ENCODE measurements at places on chromosomes 5 and 9.

GRCh38 chr5:14039063-14039462 is 94.6 kb upstream of the DNAH5 start:
- no peak for DNase-seq

GRCh38 chr5:34686762-34687268 is 30.7 kb downstream of the RAI14 start:
- peak; percentile 27 for DNase-seq

DNA sequence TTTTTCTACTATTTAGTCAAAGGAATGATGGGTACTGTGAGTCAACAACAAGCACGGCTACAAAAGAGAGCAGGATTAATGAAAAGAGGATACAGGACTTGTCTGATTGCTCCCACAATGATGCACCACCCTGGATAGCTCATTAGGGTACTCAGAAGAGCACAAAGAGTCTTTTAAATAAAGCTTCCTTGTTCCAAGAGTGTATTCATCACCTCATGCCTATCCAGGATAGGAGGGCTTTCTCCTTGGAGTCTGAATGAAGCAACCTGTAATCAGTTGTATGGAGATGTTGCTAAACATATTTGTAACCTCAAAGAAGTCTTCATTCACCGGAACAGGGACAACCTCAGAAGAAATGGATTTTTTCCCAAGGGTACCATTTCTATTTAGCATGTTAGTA is 219.5 kb upstream of the TMEM161B start:
- no peak for DNase-seq

GRCh38 chr9:125540497-125540896 is 166.5 kb downstream of the MAPKAP1 start:
- no peak for DNase-seq

DNA sequence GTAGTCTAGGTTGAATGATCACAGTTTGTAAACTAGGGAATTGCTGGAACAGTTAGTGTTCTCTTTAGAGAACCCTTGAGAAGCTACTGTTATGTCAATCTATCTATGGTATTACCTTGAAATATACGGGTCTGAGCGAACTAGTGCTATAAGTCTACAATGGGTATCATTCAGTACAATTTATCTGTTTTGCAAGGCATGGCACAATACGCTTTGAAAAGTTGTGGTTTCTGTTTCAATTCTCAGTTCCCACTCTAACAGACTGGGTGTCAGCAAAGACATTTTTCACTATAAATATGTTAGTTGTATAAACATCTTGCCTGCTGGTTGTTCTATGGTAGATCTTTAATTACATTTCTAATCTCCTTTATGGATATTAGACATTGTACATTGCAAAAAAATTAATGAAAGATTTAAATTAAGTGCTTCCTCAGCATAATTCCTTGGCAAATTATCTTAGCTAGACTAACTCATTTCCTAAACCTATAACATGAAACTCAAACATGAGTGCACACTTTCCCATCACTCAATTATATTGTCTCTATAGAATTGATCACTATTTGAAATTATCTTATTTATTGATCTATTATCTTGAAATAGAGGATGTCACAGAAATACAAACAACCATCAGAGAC is 24.9 kb upstream of the SLCO6A1 start:
- no peak for DNase-seq

DNA sequence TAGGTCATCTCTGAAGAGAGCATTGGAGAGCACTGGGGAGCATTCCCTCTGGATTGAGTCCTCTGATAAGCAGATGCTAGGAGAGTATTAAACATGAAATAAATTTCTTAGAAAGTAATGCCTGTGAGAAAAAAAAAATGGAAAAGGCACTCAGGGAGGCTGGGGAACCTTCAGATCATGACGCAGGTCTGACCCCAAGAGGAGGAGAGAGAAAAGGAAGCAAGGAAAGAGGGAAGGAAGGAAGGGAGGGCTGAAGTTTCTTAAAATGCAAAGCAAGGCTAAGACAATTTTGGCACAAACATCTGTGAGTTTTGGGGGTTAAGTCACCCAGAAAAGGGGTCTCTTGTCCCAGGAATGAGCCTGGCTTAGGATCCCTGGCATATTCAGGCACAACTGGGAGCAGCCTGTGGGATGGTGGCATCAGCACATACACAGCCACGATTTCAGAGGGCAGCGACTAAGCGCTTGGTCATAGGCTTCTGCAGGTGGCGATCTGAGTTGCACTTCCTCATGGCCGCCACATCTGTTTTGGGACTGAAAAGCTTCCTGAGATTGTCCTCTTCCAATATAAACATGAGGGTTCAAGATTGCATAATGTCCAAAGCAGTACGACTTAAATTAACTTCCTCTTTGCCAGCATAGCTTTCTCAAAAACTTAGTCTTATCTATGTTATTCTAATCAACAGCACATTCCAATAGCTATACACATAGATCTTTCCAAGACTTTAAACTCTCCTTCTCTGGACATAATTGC is 692.7 kb downstream of the DNAH5 start:
- DNase-seq: peak; percentile 16

- no peak for DNase-seq
Observed at GRCh38 chr9:93092251-93092991, 3.6 kb upstream of the CARD19 start.

DNA sequence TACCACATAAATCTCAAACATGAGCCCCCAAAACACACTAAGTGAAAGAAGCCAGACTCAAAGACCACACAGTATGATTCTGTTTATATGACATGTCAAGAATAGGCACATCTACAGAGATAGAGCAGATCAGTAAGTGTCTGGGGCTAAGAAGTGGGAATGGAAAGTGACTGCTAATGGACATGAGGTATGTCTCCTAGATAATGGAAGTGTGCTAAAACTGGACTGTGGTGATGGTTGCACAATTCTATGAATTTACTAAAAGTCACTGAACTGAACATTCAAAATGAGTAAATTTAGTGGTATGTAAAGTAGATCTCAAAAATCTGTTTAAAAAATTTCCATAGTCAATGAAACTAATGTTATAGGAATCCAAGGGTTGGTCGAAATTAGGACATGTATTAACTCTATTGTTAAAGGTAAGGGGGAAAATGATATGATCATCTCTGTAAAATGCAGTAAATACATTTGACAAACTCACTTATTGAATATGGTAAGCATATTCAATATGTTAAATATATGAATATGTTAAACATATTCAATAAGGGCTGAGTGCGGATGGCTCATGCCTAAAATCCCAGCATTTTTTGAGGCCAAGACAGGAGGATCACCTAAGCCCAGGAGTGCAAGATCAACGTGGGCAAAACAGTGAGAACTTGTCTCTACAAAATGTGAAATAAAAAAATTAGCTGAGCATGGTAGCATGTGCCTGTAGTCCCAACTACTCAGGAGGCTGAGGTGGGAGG is 51.7 kb downstream of the NUP155 start:
- DNase-seq: no peak

DNA sequence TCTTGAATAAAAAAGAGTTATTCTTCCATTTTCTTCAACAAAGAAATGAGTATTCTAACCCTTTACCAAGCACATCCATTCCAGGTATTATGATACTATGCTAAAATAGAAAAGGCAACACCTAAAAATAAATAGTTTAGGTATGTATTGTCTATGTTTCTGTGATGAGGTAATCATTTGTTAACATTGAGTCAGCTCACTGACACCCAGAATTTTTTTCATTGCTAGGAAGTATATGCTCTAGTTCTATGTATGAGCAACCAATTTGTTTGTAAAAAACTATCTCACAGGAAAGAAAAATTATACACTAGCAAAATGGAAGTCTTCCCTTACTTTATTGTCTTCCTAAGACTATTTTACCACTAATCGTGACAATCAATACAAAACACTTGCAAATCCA is 615.6 kb upstream of the GRIN3A start:
- DNase-seq: no peak

DNA sequence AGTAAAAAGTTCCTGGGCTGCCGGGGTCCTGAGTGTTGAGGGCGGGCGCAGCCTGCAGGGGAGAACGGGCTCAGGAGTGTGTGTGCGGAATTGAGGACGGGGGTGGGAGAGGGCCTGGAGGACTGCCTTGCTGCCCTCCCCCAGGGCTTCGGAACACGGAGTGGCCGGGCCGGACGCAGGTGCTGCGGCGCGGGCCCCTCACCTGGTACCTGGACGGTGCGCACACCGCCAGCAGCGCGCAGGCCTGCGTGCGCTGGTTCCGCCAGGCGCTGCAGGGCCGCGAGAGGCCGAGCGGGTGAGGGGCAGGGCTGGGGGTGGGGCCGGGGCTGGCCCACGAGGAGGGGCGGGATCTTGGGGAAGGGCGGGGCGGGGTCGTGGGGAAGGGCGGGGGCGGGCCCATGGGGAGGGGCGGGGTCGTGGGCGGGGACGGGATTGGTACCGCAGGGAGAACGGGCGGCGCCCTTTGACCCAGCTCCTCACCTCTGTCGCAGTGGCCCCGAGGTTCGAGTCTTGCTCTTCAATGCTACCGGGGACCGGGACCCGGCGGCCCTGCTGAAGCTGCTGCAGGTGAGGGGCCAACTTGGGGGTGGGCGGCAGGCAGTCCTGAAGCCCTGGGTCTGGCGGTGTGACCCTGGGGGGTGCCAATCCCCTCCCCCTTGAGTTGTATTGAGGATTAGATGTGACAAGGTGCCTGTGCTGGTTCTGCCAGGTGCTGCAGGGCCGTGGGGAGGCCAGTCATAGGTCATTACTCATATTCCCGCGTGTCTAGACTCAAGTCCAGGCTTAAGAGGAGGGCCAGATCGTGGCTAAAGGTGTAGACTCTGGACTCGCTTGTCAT is 7.1 kb downstream of the FPGS start:
- no peak for DNase-seq

DNA sequence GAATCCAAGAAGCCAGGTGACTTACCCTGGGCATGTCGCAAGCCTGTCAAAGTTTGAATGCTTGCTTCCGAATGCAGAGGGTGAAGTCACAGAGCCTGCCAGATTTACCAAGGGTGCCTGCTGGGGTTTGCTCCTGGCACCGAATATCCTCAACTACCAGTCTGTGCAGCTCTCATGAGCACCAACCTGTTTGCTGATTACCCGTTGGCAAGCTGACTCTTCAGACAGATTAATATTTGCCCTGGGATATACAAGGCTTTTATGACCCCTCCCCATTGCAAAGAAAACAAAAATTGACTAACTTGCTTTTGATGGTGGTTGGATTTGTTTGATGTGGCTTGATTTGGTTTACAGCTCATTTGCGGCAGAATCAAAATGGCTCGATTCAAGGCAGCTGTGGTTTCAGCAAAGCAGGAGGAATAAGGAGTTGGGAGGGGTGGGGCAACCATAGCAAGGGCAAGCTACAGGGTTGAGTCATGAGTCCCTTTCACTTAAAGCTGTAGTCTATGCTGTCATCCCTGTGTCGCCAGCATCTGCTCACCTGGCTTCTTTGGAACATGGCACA is 82.3 kb upstream of the AGXT2 start:
- no peak for DNase-seq

- no peak for DNase-seq
Observed at GRCh38 chr9:127278372-127278771, 13.8 kb downstream of the GARNL3 start.

GRCh38 chr5:173458828-173459609 is 130.8 kb upstream of the STC2 start:
- no peak for DNase-seq

GRCh38 chr5:135266303-135266635 is 132.8 kb downstream of the MACROH2A1 start:
- no peak for DNase-seq

- peak; percentile 89 for DNase-seq
Observed at GRCh38 chr5:124906339-124907097, 160.1 kb upstream of the ZNF608 start.

DNA sequence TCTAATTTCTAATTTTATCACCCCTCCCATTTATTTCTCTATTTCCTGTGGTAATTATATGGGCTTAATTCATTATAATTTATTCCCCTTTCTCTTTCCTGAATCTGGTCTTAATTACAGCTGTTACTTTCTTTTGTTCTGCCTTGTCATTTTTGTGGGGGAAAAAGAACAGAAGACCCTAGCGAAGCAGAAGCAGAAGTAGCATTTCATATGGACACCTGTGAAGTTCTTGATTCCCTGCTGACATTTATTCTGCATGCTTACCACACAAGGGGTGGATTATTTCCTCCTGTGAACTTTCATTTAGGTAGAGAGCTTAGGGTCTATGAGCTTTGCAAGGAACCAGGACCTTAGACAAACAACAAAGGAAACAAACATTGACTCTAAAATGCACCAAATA is 33.3 kb downstream of the GAPT start:
- DNase-seq: no peak

- DNase-seq: no peak
Observed at GRCh38 chr5:123199527-123199926, 110.5 kb downstream of the PRDM6 start.

- DNase-seq: no peak
Observed at GRCh38 chr5:55360190-55360589, 52.4 kb downstream of the MTREX start.

GRCh38 chr5:122984425-122984824 is 52.1 kb downstream of the PPIC start:
- DNase-seq: no peak

GRCh38 chr5:160926428-160926827 is 74.4 kb upstream of the ATP10B start:
- peak; percentile 37 for DNase-seq

Measured in putamen (tissue), 1 donor.